ENCODE measurements at places on chromosomes 3 and 15.

DNA sequence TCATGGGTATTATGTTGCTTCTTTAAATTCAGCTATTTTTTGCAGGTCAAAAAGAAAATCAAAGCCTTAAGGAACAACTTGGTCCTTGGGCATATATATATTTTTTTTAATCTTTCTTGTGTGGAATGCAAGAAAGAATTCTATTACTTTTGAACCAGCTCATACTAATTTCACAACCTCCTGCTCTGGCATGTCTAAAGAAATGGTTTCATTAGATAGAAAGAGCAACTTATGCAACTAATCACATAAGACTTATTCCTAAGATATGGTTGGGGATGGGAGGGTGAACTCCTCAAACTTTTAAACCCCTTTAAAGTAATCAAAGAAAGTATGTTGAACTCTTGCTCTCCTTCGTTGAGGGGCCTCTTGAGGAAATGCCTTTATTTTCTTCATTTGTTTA, 114.9 kb downstream of the GMNC start:
- DNase-seq = no peak

- no peak for DNase-seq
Observed at GRCh38 chr3:194257151-194257621, 93.9 kb downstream of the CPN2 start.

GRCh38 chr3:130658678-130659077, 88.0 kb downstream of the PIK3R4 start:
- no peak for DNase-seq

DNA sequence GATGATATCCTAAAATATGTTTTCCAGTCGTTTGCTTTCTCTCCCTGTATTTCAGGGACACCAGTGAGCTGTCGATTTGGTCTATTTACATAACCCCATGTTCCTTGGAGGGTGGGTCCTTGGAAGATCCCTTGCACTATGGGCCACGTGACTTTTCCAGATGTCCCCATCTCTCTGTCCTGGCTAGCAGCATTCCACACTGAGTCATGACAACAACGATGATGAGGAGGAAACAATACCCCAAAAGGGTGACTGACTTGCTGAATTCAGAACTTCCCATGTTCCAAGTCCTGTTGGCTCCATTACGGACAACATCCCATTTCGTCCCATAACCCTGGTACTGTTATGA, 134.3 kb downstream of the NSMCE3 start:
- DNase-seq = no peak

GRCh38 chr3:61547625-61548024, 13.7 kb upstream of the PTPRG start:
- no peak for DNase-seq

GRCh38 chr15:53837263-53837662, 77.8 kb upstream of the WDR72 start:
- no peak for DNase-seq

DNA sequence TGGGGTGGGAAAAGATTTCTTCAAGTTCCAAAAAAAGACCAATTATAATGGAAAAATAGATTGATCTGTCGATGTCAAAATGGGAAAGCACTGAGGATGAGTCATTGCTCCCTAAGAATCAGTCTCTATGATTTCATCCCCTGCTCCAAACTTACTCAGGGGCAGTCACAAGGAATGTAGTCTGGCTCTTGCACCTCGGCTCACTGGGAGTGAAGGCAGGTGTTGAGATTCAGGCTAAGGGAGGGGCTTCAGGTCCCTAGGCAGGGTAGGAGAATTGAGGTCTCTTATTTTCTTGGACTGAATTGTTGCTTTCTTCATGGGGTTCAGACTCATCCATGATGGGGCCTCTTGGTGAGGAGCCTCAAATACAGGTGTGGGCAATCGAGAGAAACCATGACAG, 14.2 kb downstream of the ESYT3 start:
- no peak for DNase-seq

GRCh38 chr3:156583469-156583868, 28.6 kb upstream of the SSR3 start:
- no peak for DNase-seq

GRCh38 chr15:27973886-27974285, 125.2 kb downstream of the OCA2 start:
- DNase-seq = no peak

DNA sequence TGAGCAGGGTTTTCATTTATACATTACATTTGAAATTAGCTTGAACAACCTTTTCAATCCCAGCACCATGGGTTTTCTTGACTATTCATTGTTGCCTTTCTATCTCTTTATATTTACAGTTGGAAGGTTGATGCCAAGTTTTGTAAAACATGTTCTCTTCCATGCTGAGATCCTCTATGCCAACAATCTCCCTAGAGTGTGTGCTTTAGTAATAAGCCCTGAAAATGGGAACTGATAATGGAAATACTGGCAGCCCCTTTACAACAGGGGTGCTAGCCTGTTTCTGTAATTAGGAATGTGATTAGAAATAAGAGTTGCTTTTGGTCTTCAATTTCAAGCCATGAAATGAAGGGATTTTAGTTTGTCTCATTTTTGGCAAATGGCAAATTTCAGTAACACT, 239.9 kb upstream of the NAALADL2 start:
- no peak for DNase-seq

- peak; percentile 64 for DNase-seq
Observed at GRCh38 chr3:23748398-23749110, 57.2 kb upstream of the UBE2E1 start.

DNA sequence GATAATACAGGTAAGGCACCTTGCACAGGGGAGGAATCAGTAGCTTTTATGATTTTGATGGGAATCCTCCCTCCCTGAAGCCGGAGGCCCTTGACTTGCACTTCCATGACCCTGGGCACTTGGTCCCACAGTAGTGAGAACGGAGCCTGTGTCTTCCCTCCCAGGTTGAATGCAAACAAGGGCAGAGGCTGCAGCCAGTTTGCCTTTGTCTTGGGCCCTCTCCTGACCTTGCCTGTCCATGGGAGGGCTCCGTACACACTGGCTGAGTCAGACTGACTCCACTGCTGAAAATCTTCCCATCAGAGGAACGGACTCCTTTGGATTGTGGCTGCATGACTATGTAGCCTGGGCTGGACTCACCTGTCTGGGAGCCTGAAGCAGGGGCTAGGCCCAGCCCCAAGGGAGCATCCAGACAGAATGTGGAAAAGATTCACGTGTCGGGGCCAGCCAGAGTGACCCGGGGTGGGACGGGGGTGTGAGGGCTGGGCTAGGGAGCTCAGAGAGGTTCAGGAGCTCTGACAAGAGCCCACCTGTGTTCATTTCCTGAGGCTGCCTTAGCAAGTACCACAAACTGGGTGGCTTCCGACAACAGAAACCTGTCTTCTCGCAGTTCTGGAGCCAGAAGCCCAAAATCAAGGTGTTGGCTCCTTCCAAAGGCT, 9.5 kb downstream of the TBC1D21 start:
- DNase-seq = no peak

- no peak for DNase-seq
Observed at GRCh38 chr3:73623346-73623745, 1.4 kb downstream of the PDZRN3 start.

- no peak for DNase-seq
Observed at GRCh38 chr15:51403072-51403878, 61.8 kb downstream of the GLDN start.

DNA sequence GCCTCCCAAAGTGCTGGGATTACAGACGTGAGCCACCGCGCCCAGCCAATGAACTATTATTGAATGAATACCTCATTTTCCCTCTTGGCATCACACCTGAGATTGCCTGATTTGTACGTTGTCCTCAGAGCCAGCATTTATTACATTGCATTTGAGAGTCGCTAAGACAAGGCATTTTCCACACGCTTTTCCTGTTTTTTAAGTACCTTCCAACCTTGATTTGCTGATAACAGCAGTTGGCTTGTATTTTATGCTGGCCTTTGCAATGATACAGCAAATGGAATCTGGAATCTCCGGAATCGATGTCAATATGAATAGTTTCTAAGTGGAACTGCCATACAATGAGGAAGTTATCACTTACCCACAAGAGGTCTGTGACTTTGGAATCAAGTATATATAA, 15.7 kb upstream of the CNBP start:
- no peak for DNase-seq

DNA sequence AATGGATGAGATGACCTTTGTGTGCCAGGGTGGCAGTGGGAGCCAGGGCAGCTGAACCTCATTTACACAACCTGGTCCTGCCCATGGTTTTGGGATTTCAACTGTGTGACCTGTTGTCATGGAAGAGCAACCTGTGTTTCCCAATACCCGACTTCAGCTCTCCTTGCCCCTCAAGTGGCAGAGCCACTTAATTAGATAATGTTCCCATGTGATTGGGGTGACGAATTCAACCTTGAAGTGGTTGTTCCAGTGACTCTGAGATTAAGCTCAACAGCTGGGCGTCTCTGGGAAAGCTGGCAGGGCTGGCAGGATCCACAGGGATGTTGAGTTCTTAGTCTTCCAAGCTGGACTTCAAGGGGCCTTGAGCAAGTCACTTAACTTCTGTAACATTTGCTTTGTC, 71.0 kb downstream of the THSD4 start:
- no peak for DNase-seq

DNA sequence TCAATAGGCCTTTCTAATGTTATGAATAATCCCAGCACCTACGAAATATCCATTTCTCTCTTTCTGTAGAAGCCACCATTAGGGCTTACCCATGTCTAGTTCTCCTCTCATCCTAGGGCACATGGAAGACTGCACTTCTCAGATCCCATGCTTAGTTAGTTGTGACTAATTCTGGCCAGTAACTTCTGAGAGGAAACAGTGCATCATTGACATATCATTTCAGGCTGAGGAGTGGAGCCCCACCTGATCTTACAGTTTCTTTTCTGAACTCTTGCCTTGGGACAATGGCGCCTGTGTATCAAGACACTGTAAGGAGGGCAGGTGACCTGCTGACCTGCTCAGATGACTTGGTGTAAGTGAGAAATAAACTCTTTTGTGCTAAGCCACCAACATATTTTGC, 39.4 kb upstream of the TBL1XR1 start:
- no peak for DNase-seq

DNA sequence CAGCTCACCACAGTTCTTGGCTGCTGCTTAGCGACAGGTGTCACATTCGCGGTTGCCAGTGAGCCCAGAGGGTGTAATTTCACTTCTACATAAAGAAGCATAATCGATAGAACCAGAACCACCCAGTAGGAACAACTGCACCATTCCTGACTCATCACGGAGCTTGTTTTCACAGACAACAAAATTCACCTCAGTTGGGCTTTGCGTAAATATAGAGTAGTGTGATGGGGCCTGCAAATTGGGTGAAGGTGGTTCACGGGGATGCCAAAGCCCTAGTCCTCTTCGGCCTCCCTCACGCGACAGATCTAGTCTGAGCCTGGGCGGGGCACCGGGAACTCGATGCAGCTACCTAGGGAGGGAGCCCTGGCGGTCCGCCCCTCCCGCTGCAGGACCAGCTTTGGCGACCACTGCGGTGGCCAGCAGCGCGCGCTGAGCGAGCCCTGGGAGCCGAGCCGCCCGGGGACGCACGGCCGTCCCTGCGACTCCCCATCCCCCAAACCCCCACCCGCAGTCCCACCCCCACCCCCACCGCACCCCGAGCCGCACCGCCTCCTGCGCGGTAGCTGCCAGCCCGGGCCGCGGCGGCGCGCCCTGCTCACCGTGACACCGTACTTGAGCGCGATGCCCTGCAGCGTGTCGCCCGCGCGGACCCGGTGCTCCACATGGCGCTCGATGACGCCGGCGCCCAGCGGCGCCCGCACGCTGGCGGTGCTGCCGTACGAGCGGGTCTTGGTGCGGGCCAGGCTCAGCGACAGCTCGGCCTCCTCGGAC, 519 bp downstream of the LYSMD2 start:
- peak; percentile 42 for DNase-seq

DNA sequence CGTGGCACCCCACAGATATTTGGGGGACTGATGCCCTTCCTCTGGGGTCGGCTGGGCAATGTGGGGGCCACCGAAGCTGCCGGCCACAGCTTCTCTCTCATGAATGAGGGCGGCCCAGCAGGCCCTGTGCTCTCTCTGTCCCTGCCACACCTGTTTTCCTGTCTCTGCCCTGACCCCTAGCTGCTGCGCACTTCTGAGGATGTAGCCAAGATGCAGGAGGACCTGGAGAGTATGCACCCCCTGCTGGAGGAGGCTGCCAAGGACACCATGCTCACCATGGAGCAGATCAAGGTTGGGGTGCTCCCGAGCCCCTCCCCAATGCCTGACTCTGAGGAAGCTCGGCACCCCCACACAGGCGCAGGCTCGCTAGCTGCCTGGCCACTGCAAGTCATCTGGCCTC, 59.7 kb downstream of the SEMA3G start:
- DNase-seq = no peak

GRCh38 chr3:37037352-37037751, 44.0 kb downstream of the MLH1 start:
- DNase-seq = no peak

- no peak for DNase-seq
Observed at GRCh38 chr15:94027581-94027980, 203.8 kb upstream of the MCTP2 start.

DNA sequence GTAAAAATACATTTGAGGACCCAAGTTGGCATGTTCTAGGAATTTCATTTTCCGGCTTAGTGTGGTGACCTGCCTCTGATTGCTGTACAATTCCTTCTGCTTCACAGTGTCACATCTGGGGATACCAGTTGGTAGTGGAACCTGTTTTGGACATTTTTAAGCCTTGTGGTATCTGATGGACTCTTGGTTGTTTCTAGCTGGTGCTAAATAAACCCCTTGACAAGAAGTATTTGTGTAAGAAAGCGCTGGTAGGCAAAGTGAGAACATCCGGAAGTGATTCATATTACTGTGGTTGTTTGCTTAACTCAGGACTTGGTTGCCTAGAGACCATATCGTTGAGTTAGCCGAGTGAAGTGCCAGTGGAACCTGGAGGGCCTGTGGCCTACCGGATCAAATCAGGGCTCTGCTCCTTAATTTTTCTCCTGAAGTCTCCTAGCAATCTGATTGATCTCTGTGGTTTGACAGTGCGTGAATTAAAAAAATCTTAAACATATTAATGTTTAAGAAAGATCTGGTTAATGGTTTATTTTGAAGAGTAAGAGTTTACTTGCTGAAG, 12.8 kb downstream of the IQGAP1 start:
- DNase-seq = peak; percentile 85

DNA sequence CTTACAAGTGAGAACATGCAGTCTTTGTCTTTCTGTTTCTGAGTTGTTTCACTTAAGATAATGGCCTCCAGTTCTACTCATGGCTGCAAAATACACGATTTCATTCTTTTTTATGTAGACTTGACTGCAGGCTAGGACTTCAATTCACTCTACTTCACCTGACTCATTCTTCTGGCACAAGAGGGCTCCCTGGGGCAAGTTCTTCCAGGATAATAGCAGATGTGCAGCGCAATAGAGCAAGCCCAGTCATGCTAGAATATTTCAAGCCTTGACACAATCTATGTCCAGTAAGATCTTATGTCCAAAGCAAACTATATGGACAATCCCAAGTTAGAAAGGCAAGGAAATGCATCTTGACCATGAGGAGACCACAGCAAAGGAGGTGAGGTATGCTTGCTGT, 211.7 kb upstream of the GADL1 start:
- DNase-seq = no peak

DNA sequence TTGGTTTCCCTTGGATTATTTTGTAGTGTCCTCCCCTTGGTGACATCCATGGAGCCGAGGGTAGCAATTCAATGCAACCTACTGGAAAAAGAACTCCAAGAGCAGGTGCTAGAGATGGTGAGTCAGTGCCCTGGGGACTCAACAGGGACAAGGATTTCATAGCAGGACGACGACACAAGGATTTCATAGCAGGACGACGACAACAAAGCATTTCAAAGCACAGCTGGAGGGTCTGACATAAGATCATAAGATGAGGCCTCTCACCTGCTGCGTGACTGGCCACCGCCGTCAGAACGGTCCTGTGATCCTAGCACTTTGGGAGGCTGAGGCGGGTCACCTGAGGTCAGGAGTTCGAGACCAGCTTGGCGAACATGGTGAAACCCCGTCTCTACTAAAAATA, 22.5 kb downstream of the NRROS start:
- DNase-seq = no peak
